RPMI8226 (cell line): ENCODE measurements at places on chromosomes 13 and 19.

DNA sequence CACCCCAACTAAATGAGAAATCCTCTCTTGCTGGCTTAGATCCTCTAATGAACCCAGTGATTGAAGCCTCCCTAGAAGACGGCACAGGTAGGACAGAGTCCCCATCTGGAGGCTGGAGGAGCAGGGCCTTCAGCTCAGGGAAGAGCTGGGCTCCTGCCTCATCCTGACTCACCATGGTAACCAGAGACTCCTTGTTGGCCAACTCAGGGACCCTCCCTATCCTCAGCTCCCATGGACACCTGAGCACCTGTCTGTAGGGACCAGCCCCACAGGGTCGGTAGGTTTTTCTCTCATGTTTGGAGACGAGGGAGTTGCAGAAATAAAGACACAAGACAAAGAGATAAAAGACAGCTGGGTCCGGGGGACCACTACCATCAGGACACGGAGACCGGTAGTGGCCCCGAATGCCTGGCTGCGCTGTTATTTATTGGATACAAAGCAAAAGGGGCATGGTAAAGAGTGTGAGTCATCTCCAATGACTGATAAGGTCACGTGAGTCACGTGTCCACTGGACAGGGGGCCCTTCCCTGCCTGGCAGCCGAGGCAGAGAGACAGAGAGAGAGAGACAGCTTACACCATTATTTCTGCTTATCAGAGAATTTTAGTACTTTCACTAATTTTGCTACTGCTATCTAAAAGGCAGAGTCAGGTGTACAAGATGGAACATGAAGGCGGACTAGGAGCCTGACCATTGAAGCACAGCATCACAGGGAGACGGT, 26.6 kb downstream of the SIGLEC7 start:
- DNase-seq: no peak

GRCh38 chr13:76314495-76314894, 571.7 kb downstream of the KCTD12 start:
- no peak for DNase-seq

DNA sequence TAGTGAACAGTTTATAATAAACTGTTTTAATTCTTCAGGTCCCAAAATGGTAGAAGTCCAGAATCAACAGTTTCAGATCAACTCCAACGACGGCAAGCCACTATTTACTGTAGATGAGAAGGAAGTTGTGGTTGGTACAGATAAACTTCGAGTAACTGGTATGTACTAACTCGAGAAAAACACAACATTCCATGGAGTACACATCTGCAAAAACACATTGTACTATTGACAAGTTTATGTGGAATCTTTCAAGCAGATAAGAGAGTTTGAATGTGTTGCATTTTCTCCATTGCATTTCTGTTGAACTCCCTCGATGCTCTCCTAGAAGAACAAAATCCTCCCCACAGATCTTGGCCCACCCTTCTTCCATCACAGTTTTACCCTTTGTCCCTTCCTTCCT, 98.5 kb downstream of the SGCG start:
- DNase-seq: no peak

GRCh38 chr19:17469092-17469480, 1.2 kb upstream of the SLC27A1 start:
- no peak for DNase-seq

GRCh38 chr13:110055089-110055488, 251.9 kb downstream of the COL4A1 start:
- DNase-seq: no peak

- no peak for DNase-seq
Measured at GRCh38 chr19:14941189-14941588, at the start of gene OR7C2. Gene OR7C2 (plus strand): TSS chr19:14941489. CDS start chr19:14941489, 0 bp downstream.

- DNase-seq: peak; percentile 60
Measured at GRCh38 chr19:10430505-10431253, 10.3 kb downstream of the PDE4A start.

GRCh38 chr19:36527341-36527740, 730 bp downstream of the ZNF260 start:
- DNase-seq: peak; percentile 5

GRCh38 chr19:49441210-49441959, at the start of gene SLC17A7:
Gene SLC17A7 (minus strand): TSS chr19:49441527. CDS start chr19:49441379, 148 bp downstream.
- DNase-seq: peak; percentile 42

DNA sequence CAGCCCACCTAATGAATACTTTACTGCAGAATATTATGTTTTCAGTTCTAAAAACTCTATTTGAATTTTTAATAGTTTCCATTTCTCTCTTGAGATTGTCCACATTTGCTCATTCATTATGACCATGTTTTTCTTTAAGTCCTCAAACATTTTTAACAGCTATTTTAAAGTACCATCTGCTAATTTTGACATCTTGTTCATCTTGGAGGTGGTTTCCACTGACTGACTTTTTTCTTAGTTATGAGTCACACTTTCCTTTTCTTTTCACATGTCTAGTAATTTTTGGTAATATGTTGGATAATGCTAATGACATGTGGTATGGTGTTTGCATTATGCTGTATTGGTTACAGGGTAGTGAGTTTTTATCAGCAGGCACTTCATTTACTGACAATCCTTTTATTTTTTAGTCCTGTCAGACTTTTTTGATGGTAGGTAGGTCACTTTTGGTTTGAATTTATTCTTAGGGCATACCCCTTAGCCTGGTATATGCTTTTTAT, 15.4 kb upstream of the ESD start:
- no peak for DNase-seq

- peak; percentile 50 for DNase-seq
Measured at GRCh38 chr13:31431722-31432137, 232.0 kb downstream of the B3GLCT start.

- DNase-seq: no peak
Measured at GRCh38 chr13:26465514-26465913, 92.0 kb upstream of the WASF3 start.

GRCh38 chr19:7928741-7929701, 3.1 kb upstream of the CTXN1 start:
- DNase-seq: peak; percentile 62

- DNase-seq: no peak
Measured at GRCh38 chr19:49468199-49468598, 5.8 kb upstream of the FLT3LG start.

DNA sequence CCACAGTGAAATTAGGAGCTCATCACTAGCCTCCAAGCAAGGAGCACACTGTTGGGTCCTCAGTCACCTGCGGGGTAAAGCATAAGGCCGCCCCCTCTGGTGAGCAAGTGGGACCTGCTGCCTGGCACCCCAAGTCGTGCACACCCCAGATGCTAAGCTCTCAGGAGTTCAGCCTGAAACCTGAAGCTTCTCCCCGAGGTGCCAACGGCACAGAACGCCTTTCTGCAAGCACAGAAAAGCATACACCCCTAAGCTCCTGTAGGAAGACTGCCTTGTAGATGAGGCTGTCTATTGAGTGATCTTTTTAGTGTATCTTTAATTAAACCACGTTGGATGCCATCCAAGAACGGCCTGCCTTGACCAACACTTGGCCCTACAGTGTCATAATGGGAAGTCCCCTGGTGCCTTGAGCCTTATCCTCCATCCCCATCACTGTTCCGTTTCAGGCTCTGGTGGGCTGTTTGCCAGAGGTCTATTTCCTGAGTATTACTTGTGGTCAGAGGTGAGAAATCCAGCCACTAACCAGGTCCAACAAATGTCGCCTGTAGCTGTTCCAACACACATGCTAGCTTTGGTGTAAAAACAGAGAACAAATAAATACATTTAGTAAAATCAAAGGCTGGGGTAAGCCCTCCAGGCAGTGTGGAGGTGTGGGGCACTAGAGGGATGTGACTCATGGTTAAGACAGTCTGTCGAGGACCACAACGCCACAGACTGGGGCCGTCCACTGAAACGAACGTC, 44.8 kb downstream of the C13orf42 start:
- peak; percentile 40 for DNase-seq

DNA sequence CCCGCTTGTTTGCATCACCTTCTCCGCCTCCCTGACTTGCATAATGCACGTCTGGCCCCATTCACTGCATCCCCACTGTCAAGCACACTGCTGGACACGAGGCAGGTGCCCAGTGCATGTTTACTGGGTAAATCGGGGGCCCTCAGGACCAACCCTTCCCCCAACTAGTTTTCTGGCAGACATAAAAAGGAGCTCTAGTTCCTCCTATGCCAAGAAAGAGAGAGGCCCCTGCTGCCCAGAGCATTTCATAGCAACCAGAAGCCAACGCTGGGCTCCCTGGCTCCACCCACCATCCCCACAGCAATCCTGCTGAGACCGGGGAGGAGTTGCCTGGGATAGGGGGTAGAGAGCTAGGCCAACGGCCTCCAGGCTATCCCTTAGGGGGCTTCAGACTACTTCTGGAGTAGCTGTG, 23.2 kb downstream of the ANKRD27 start:
- DNase-seq: no peak

DNA sequence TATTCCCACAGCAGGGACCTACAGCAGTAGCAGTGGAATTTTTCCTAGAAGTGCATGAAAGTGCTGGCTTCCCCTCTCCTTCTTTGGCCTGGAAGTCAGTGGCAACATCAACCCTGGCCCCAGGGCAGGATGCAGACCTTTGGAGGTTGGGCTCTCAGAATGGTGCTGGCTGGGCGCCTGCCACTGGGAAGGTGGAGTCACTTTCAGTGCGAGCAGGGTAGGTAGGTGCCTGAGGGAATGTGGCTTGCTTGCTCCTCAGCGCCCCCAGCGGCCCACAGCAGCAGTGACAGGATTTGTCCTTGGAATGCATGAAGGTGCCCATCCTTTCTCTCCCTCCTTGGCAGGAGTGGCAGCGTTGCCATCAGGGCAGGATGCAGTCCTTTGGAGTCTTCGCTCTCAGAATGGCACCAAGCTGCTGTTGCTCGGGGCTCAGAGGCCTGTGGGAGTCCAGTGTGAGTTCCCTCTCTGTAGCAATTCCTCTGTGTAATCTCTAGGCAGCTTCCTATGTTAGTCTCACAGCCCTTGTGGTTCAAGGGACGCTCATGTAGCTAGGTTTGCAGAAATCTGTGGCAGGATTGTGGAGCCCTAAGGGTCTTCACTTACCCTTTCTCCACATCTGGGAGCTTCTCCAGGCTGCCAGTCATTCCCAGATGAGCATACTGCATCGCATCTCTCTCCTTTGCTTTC, 354.4 kb upstream of the DACH1 start:
- peak; percentile 15 for DNase-seq

- DNase-seq: peak; percentile 6
Measured at GRCh38 chr13:99320693-99321481, 13.7 kb upstream of the GPR183 start.

DNA sequence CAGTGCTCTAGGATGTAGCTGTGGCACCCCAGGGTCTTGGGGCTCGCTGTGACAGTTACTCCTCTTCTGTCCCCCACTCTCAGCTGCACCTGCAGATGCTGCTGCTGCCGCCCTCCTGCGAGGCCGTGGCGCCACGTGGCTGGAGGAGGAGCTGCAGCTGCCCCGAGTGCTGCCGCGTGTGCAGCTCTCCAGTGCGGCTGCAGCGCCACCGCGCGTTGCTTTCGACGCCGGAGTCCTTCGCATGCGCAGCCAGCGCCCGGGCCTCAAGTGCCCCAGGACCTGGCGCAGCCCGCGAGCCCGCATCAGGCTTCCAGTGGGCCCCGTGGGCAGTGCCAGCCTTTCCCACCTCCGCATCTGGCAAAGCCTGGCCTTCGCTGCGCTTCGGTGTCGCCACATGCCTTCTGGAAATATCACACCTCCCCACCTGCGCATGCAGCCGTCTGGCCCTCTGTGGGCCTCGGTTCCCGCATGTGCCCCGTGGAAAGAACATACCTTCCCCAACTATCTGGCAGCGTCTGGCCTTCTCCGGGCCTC, 692 bp upstream of the ZNF580 start:
- DNase-seq: peak; percentile 96

DNA sequence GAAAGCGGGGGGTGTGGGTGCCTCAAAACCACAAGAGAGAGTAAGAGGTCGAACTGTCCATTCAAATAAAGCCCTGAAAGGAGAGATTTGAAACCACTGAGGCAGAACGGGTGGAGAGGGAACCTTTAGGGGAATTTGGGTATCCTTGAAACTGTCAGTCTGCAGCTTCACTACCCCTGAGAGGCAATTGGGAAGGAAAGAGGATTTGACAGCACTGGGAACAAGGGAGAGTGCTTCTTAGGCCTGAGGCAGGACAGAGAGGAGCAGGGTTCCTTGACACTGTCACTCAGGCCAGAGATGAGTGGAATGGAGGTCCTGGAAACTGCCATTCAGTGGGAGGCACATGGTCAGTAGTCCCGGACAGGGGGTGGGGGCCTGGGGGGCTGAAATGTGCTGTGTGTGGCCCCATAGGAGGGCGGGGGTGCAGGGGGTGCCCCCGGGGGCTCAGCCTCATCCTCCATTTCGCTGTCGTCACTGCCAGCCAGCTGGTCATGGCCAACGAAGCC, 5.0 kb downstream of the GFY start:
- DNase-seq: no peak

DNA sequence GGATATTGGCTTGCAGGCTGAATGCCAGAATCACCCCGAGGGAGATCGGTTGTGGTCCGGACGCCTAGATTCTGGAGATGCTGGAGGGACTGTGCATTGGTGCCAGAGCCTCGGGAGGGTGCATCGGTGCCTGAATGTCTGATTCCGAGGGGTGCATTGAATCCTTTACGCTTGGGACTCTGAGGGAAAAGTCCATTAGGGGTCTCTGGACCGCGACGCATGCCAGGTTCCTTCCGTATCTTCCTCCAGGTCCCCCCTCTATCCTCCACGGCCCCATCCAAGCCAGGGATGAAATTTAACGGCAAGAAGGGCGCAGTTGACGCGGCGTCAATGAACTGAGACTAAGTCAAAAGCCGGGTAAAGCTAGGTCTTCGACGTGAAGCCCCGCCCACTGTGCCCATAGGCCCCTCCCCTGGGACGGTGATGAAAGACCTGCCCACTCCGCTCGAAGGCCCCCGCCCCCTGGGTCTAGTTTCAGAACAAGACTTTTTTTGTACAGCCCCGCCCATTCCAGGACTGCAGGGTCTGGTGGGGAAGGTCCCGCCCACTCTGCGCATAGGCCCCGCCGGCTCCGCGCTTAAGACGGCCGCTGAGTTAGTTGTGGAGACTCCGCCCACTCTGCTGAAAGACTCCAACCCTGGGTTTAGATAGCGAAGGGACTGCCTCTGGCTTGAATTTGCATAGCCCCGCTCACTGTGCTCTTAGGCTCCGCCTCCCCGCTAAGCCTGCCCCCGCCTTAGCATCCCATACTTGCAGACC, 737 bp downstream of the ZNF575 start:
- peak; percentile 82 for DNase-seq

GRCh38 chr19:16363852-16364230, 39.2 kb downstream of the KLF2 start:
- DNase-seq: no peak

GRCh38 chr13:102845289-102845629, 573 bp upstream of the ERCC5 start:
- DNase-seq: no peak

DNA sequence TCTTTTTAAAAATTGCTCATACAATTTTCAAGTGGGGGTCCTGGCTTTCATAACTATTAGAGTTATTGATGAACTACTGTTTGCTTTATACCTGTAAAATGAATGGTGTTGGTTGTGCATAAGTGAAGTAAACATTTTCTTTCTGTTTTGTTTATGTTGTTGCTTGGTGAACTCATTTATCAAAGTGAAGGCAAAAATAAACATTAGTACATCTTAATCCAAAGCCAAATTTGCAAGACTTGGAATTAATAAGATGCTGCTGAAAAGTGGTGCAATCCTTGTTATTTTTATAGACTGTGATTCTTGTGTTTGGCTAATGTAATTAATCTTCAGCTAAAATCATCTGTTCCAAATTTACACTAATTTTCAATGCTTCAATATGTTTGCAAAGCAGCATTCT, 24.4 kb upstream of the DCT start:
- no peak for DNase-seq

- no peak for DNase-seq
Measured at GRCh38 chr13:71879808-71880344, 12.9 kb upstream of the DACH1 start.

- DNase-seq: no peak
Measured at GRCh38 chr19:7482584-7483439, 6.0 kb downstream of the PEX11G start.
